ENCODE measurements at places on chromosomes 3 and 15.

GRCh38 chr3:17619968-17620367, 122.5 kb downstream of the TBC1D5 start:
- no peak for DNase-seq

GRCh38 chr3:180932819-180933218, 20.3 kb downstream of the FXR1 start:
- DNase-seq: no peak

- no peak for DNase-seq
Measured at GRCh38 chr3:194686816-194687637, 1.3 kb downstream of the FAM43A start.

DNA sequence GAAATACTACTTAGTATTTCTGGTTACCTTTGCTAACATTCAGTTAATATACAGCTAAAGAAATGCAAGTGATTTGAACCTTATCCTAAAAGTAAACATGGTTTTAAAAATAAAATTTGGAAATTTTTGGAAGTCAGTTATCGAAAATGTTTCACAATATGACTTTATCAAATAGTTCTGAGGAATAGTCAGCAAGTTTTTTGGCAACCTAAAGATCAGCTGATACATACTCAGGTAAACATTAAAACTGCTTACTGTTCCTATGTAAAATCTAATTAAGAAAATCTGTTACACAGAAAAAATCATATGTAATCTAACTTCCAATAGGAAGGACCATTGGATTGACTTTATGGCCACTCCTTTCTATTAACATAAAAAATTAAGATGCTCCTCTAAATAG, 24.1 kb downstream of the IFT80 start:
- no peak for DNase-seq

DNA sequence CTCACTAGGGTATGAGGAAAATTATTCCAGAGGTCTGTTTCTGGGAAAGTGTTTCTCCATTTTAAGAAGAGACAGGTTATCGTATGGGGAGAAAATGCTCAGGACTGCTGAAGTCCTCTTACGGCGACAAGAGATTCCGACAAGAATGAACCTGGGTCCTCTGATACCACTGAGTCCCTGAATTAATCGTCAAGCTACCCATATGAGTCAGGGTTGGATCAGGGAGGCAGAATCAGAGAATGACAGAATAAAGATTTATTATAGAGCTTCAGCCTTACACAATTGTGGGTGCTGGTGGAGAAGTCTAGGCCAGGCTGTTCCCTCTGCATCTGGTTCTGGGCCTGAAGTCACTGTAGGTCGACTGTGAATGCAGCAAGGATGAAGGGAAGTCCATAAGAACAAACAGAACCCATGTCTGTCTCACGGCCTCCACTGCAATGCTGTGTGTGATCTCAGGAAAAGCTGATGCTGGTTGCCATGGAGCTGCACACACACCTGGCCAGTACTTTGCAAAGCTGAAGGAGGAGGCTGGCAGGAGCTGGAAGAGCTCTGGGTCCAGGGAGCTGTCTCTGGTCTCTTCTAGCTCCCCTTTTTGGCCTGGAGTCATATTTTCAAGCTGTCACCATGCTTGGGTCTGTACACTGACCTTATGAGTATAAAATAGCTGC, 83.9 kb downstream of the HHLA2 start:
- DNase-seq: no peak

DNA sequence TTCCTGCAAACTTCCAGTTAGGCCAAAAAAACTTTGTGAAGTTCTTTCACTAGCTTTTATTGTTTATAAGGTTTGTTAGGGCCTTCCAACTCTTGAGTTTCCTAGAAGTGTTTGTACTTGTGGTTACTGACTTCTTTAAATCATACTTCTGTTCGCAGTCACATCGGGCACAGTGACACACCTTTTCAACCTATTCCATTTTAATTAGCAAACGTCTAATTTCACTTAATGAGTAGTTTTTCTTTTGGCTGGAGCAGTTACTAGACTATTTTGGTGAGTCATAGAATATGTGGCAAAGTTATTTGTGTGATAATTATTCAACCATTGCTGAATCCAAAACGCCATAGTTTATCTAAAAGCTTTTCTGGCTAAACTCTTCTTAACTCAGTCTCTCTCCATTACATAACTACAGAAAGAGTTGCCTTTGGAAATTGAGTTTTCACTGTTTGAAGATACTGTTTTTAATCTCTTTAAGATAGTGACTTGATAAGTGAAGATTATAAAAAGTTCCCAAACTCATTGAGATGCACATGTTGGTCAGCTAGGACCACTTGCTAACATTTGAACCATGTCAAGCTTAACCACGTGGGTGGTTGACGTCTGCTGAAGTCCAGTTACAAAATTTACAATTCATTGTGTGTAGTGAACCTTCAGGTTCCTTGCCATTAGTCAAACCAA, 21.5 kb downstream of the CNOT10 start:
- DNase-seq: no peak

DNA sequence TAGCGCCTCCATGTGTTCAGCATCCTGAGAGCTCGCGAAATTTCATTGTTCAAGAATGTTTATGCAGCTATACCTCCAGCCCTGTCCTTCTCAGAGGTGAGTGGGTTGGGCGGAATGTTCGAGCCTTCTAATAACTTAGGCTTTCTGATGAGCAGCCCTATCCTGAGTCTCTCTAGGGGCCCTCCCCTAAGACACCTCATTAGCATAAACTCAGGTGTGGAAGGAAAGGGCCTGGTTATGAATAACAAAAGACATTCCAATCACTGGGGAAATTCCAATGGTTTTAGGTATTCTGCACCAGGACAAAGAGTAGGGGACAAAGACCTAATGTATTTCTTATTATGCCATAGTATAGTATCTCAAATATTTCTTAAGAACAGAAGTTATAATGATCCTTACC, 138.1 kb upstream of the PDZRN3 start:
- DNase-seq: no peak

GRCh38 chr3:98690876-98691275, 72.3 kb upstream of the ST3GAL6 start:
- no peak for DNase-seq
